ENCODE measurements at places on chromosomes 2 and 18.

GRCh38 chr2:39516347-39517101, 79.4 kb upstream of the MAP4K3 start:
- no peak for DNase-seq

- DNase-seq = no peak
Observed at GRCh38 chr18:62828852-62829251, 113.5 kb downstream of the PHLPP1 start.

GRCh38 chr18:21342372-21342771, 100.3 kb downstream of the GREB1L start:
- no peak for DNase-seq

DNA sequence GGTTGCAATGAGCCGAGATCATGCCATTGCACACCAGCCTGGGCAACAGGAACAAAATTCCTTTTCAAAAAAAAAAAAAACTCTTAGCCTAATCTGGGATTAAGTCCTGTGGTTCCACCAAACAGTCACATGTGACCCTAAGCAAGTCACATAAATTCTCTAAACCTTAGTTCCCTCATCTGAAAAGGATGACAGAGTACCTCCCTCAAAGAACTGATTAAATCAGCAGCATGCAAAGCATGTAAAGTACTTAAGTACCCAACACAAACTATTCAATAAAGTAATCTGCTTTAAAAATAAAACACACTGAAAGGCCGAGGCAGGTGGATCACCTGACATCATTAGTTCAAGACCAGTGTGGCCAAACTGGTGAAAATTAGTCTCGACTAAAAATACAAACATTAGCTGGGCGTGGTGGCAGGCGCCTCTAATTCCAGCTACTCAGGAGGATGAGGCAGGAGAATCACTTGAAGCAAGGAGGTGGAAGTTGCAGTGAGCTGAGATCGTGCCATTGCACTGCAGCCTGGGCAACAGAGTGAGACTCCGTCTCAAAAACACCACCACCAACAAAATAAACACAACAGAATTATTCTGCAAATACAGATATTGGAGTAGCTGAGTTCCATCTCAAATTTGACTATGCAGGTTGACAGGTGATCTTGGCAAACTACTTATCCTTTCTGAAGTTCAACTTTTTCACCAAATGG, 7.0 kb downstream of the USP34 start:
- no peak for DNase-seq

GRCh38 chr2:120442541-120442922, 96.6 kb downstream of the INHBB start:
- DNase-seq = no peak

GRCh38 chr2:186588940-186589611, 780 bp upstream of the ITGAV start:
- no peak for DNase-seq

DNA sequence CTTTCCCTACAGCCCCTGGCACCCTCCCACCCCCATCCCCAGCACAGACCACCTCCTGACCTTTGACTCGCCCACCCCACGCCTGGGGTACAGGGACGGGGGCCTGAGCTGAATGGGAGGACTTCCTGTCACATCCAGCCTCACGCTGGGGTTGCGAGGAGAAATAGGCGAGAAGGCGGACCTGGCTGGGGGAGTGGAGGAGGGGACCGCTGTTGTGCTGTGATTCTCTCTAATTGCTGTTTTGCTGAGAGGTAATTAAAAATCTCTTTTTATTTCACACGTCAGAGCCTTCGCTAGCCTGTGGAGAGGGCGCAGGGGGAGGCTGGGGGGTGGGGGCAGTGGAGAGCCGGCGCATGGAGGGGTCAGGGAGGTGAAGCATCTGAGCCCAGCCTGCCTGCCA, 9.7 kb upstream of the ECEL1 start:
- no peak for DNase-seq

GRCh38 chr2:47767880-47768609, 14.9 kb upstream of the MSH6 start:
- peak; percentile 37 for DNase-seq

DNA sequence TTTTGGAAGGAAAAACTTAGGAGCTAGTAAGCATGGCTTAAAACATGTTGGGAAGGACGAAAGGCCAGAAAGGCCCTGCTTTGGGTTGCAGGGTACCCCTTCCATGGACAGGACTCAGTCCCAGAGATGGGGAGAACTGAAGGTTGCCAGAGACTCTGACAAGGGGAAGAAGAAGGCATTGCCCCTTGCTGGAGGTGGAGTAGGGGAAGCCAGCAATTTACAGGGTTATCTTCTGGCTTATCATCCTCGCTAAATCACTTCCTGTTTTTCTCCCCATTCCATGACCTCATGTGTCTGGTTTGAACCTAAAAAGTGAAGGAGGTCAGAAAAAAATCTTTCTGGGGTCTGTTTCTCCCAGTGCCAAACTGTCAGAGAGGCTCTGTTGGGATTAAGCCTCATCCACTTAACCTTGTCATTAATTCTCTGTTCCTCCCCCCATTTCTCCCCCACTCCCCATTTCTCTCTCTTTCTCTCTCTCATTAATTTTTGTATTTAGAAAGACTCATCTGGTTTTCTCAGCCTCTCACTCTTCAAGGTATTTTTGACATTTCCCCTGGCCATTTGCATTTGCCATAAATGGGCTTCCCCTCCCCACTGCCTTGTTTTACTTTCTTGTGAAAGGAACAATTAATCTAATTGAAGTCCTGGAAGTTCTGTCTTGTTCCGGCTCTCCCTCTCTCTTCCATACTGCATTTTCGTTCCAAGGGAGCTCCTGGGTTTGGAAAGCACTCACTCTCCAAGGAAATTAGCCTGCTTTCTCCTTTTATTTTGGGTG, 17.4 kb downstream of the NRP2 start:
- no peak for DNase-seq

- DNase-seq = no peak
Observed at GRCh38 chr18:62729487-62730386, 14.4 kb downstream of the PHLPP1 start.

- no peak for DNase-seq
Observed at GRCh38 chr2:113770929-113771328, 14.5 kb upstream of the SLC35F5 start.

DNA sequence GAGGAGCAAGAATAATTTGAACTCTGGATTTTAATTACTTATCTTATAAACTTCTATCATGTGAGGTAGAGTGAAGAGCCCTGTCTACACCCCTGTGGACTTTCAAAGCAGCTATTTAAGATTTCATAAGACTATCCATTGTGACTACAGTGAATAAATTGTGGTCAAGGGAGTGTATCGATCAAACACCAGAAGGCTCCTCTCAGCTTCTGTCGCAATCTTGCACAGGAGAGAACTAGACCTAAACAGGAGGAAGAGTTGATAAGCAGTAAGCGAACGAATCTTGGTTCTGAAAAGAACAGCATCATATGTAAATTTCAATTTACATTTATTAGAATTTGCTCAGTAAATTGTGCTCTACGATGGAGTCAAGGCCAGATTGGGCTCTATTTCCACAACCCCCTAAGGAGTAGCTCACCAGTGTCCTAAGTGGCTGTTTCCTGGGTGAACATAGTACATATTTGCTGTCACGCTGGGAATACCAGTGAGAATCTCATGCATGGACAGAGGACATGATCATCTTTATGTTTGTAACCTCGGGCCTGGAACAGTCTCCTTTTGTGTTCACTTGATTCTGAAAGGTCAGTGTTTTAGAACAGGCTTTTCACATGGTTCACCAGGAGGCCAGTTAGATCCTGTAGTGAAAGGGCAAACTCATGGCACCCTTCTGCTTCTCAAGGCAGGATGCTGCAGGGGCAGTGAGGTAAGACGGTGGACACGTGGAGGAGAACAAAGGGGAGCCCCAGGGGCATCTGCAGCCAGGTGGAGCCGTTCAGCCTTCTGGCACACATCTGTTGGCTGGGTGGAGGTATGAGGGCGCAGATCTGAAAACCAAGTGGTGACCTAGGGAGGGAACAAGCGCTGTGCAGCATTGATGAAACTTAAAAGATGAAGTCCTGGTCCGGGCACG, 33.3 kb downstream of the NPAS2 start:
- DNase-seq = no peak

GRCh38 chr18:79690071-79690470, 10.5 kb downstream of the CTDP1 start:
- DNase-seq = no peak

DNA sequence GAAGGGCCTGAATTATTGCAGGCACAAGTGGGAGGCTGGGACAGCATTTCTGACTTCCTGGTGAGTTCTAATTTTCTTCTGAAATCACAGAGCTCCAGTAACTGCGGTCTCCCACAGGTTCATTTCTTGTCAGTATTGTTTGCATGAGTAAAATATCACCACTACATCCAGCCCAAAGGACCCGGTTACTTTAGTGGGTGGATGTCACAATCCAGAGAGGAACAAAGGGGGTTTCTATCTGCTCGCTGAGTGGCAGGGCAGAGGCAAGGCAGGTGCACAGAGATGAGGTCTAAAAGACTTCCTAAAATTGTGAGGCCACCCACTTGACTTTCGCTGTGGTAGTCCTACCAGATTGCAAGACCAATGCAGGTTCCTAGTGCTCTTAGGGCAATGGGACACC, 800.4 kb upstream of the ID2 start:
- no peak for DNase-seq

- no peak for DNase-seq
Observed at GRCh38 chr18:68543344-68543743, 171.6 kb downstream of the TMX3 start.

DNA sequence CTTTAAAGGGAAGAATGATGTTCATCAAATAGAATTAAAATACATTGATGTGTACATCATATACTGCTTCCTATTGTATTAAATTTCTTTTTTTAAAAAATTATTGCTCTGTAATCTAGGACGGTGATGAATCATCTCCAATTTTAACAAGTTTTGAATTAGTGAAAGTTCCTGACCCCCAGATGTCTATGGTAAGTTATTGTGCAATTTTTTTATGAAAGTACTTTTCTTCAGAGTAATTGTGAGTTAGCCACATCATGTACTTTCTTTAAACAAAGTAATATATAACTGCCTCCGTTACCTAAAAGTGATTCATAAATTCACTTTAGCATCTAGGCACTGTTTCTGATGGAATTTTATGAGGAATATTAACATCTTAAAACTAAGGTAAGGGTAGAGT, 38.1 kb downstream of the PIK3C3 start:
- no peak for DNase-seq

DNA sequence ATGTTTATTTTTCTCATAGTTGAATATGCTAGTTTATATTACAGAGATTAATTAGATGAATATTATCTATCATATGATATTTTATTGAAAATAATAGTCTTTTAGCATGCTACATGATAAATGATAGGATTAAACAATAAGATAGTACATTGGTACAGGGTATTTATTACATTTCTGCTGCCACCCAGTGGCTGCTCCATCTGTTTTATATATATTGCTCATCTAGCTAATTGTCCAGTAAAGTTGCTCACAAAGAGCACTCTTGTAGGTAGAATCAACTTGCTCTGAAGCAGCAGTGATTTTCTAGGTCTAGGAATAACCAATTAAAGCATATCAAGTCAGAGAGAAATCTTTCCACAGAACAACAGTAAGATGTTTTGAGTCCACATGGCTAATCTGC, 183.3 kb downstream of the ASXL3 start:
- DNase-seq = no peak

GRCh38 chr2:227464851-227465250, 7.1 kb upstream of the AGFG1 start:
- no peak for DNase-seq

DNA sequence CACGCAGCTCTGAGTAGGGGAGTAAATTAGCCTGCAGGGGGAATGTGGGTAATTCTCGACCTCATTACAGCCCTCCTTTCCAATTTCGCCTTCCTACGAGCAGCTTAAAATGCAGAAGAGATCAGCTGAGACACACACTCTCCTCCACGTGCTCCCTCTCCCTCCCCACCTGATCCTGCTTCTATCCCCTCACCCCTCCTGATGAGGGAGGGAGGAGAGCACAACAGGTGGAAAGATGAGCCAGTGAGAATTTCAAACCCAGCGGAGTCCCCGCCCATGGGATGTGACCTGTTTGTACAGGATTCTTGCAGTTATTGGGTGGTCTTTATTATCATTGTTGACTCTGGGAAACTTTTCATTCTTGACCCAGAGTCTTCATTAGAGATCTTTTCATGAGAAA, 35.5 kb downstream of the DDX18 start:
- no peak for DNase-seq

GRCh38 chr2:185668710-185669109, 69.9 kb upstream of the FSIP2 start:
- DNase-seq = no peak

GRCh38 chr2:237913193-237913917, 53.5 kb upstream of the UBE2F start:
- DNase-seq = no peak

- DNase-seq = no peak
Observed at GRCh38 chr2:134070281-134070741, 183.6 kb upstream of the MGAT5 start.

GRCh38 chr18:1014509-1014908, 109.8 kb downstream of the ADCYAP1 start:
- no peak for DNase-seq

DNA sequence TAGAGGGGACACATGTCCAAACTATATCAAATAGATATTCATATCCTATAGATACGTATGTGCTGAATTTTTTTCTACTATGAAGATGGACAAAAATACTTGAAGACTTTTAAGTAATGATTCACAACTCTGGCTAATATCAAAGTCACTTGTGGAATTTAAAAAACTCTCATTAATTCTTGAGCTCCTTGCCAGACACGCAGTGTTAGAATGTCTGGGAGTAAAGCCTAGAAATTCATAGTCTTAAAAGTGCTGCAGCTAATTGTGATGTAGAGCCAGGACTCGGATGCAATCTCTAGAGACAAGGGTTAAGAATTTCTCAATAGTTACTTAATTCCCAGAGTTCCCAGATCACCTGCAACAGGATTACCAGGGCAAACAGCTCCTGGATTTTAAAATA, 107.4 kb downstream of the ARL6IP6 start:
- no peak for DNase-seq

- no peak for DNase-seq
Observed at GRCh38 chr18:9823805-9824473, 61.8 kb upstream of the TXNDC2 start.

DNA sequence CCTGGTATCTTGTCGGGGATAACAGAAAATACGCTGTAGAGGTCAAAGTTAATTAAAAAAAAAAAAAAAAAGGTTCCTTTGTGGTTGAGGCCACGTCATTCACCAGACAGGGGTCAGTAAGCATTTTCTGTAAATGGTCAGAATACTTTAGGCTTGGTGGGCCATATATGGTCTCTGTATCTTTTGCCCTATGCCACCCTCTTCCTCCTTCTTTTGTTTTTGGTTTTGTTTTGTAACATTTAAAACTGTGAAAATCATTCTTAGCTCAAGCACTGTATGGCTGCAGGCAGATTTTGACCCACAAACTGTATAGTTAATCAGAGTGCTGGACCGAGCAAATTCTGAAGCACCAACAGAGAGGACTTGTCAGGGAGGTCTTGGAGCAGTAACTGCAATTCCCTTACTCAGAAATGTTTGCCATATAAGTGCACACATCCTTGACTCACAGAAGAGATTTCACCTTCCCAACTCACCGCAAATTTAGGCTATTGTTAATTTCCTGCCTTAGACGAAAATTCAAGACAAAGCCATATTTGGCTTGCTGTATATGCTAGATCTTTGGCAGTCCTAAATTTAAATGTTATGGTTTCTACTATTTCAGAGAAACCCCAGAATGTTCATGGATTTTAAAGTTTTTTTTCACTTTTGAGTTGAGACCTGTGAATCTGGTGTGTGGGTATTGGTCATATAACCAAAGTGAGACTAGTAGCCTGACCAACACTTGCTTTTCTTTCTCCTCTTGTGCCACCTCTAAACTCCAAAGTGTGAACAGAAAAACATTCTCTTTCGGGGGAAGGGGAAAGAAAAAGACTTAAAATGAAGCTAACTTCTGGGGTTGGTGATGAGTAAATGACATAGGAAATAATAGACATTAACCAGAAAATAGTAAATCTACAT, 65.4 kb downstream of the DOCK10 start:
- no peak for DNase-seq

GRCh38 chr2:150532879-150533278, 45.4 kb upstream of the RND3 start:
- no peak for DNase-seq

Data from stimulated activated CD4-positive, alpha-beta T cell treated with anti-CD3 and anti-CD28 coated beads, Interleukin-1b, Interleukin-23, amount 100 ng/mL, for 1 hour (primary cell).